GM23338 (cell line): ENCODE measurements at places on chromosomes 12 and 14. TPM values are rescaled to one million over a fixed set of nuclear protein-coding genes. Genes with fewer than 3 reads are reported as not detected.

GRCh38 chr12:107518868-107519267 is 166.7 kb upstream of the PWP1 start:
- H3K27me3 ChIP-seq, result no peaks in the 10 kb centered on the region
- H3K4me1 ChIP-seq, result 0 out of 2 replicates have a peak, but pooled peaks cover under 1% of the 10 kb centered on the region
- H3K27ac ChIP-seq, result no peak overlapping the region
- no peaks in the 10 kb centered on the region for H3K36me3 ChIP-seq
- H3K4me3 ChIP-seq, result no peak overlapping the region
- no peak for DNase-seq

- peak overlapping the region; percentile 34 for H3K4me3 ChIP-seq
- no peaks in the 10 kb centered on the region for H3K36me3 ChIP-seq
- DNase-seq, result peak; percentile 80
- peaks cover 28% of the 10 kb centered on the region for H3K4me1 ChIP-seq
These were observed 38.6 kb downstream of the SYNE2 start for GRCh38 chr14:63891148-63891975.

- no peak overlapping the region for H3K27ac ChIP-seq
- no peaks in the 10 kb centered on the region for H3K4me1 ChIP-seq
- peaks cover 3% of the 10 kb centered on the region; the same call in 1 of the 2 replicates for H3K36me3 ChIP-seq
- DNase-seq, result no peak
- no peaks in the 10 kb centered on the region for H3K27me3 ChIP-seq
These were observed 57.9 kb downstream of the TXNDC16 start for GRCh38 chr14:52494444-52494843.

Gene SYT1
- 37.9 and 48.7 TPM in 2 replicates for total RNA-seq

- H3K27me3 ChIP-seq, result no peaks in the 10 kb centered on the region
- DNase-seq, result no peak
- H3K4me1 ChIP-seq, result peaks cover 4% of the 10 kb centered on the region; the same call in 1 of the 2 replicates
- no peak overlapping the region for H3K27ac ChIP-seq
These were observed 95.8 kb downstream of the SLC15A4 start for GRCh38 chr12:128727999-128728398.

GRCh38 chr12:19947344-19947743 is 421.0 kb upstream of the PDE3A start:
- no peak overlapping the region for H3K27ac ChIP-seq
- H3K36me3 ChIP-seq, result no peaks in the 10 kb centered on the region
- DNase-seq, result no peak
- no peak overlapping the region for H3K4me3 ChIP-seq

- H3K36me3 ChIP-seq, result no peaks in the 10 kb centered on the region
- no peaks in the 10 kb centered on the region for H3K4me1 ChIP-seq
- H3K27ac ChIP-seq, result no peak overlapping the region
- DNase-seq, result no peak
- H3K27me3 ChIP-seq, result no peaks in the 10 kb centered on the region
These were observed 41.3 kb downstream of the LTBP2 start for GRCh38 chr14:74570696-74571095.

- DNase-seq, result peak; percentile 86
- H3K36me3 ChIP-seq, result no peaks in the 10 kb centered on the region
- H3K4me1 ChIP-seq, result peaks cover 21% of the 10 kb centered on the region
- H3K4me3 ChIP-seq, result peak overlapping the region; percentile 73
- H3K27me3 ChIP-seq, result peaks cover 39% of the 10 kb centered on the region
These were observed 16.6 kb downstream of the TAMALIN start for GRCh38 chr12:52023182-52023975.

GRCh38 chr12:56103823-56104108 is 593 bp upstream of the PA2G4 start:
- H3K27me3 ChIP-seq, result no peaks in the 10 kb centered on the region
